ENCODE measurements at places on chromosomes 7 and 10.

GRCh38 chr7:39609113-39609934 is 14.0 kb upstream of the RALA start:
- DNase-seq, result peak; percentile 74

GRCh38 chr7:138756591-138757242 is 41.1 kb upstream of the TMEM213 start:
- DNase-seq, result no peak

GRCh38 chr10:118662228-118663035 is 67.0 kb upstream of the PRLHR start:
- no peak for DNase-seq

- DNase-seq, result peak; percentile 14
Observed at GRCh38 chr10:121696854-121697253, 98.6 kb upstream of the FGFR2 start.

GRCh38 chr10:4615042-4615441 is 211.0 kb upstream of the AKR1E2 start:
- DNase-seq, result no peak

DNA sequence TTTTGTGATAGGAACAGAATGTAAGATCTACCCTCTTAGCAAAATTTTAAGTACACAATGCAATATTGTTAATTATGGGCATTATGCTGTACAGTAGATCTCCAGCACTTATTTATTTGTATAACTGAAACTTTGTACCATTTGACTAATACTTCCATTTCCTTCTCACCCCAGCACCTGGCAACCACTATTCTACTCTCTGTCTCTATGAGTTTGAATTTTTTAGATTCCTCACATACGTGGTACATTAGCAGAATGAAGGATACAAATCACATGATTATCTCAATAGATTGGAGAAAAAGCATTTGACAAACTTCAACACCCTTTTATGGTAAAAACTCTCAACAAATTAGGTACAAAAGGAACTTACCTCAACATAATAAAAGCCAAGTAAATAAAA is 90.3 kb upstream of the DLX6 start:
- no peak for DNase-seq

GRCh38 chr7:139061416-139061815 is 25.6 kb upstream of the ZC3HAV1L start:
- no peak for DNase-seq

GRCh38 chr7:66523409-66523808 is 105.3 kb upstream of the KCTD7 start:
- DNase-seq, result no peak

DNA sequence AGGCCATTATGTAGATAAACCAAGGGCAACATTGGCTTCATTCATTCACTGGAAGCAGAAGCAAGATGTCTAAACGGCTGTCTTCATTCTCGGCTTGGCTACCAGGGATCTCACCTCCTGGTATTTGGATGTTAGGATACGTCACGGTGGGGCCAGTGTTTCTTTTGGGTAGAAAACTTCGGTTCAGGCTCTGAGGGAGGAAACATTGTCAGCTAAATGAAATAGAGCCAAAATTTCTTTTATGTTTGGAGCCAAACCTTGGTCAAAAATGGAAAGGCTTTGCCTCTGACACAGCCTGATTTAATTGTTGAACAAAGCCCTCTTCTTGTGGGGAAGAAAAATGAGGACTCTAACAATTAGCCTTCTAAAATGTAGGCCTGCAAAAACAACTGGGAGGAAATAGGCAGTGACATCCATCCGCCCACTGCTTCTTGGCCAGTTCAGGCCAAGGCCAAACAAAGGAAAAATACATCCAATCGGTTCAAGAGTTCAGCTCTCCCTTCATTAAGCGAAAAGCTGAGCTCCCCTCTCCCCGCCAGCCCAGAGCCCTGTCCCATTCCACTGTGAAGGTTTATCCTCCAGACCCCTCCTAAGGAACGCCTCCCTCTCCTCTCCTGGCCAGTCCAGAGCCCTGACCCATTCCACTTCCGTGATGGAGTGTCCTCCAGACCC is 44.4 kb downstream of the PFKFB3 start:
- DNase-seq, result no peak

DNA sequence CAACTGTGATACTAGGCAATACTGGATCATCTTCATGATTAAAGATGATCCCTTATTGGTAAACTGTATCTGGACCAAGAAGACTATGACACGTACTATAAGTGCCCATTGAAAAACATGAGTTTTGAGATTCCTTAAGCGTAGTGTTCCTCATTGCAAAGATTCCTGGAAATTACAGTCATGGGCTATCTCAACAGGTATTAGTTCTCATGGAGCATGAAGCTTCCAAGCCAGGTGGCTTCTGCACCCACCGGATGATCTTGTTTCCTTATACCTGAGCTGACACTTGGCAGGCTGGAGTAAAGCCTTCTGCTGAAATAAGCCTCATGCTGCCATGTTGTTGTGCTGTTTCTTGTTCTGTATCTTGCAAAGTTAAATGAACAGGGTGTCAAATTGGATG is 8.6 kb upstream of the PRR15 start:
- DNase-seq, result no peak

DNA sequence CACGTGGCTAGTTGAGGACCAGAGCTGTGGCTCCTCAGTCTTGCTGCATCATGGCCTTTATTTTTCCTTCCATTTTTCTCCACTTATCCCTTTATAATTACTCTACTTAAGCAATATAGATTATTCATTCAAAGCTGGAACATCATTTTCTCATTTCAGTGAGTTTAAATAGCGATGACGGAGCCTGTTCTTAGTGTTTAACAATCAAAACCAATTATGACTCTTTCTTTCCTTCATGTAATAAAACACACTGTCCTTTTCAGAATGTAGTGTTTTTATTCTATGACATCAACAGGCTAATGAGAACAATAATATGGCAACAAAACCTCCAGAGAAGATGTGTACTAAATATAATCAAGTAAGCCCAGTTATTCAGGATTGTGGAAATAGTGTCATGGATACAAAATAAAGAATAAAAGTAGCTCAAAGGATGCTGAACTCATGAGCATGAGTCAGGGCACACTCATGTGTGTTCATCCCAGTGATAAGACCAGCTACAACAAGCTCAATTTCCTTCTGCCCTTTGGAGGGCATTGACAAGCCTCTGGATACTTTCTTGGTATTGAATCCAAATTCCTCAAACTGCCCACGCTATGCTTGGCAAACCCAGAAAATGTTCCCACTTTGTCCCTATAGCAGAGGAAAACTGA is 188.4 kb downstream of the CYP26A1 start:
- DNase-seq, result peak; percentile 39

DNA sequence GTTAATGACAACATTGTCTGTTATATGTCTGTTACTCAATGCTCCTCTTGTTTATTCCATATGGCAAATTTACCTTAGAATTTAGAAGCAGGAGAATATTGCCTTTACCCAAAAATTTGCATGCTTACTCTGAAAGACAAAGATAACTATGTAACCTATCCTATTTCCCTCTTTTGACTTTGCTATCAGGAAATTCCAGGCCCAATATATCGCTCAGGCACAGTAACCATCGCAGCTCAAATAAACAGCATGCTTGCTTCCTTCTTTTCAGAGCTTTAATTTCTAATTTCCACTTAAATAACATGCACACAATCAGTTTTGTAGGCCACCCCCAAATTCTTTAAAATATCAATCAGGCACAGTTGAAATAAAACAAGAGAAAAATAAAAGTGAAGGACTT is 57.8 kb downstream of the EBLN1 start:
- no peak for DNase-seq

DNA sequence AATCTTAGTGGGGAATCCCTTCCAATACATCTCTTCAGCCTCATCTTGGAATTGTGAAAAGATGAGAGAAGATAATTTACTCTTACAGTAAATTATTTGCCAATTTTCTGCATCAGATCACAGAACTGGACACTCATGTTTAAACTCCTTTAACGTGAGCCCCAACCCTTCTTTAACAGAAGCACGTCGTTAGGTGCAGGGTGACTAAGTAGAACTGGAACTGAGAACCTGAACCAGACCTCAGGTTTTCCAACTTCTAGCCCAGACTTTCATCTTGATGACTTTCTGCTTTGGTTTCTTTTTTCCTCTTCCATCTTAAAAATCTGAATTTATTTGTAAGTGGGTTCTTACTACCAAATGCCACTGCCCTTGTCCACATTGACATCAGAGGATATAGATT is 57.2 kb upstream of the LYZL2 start:
- DNase-seq, result no peak

DNA sequence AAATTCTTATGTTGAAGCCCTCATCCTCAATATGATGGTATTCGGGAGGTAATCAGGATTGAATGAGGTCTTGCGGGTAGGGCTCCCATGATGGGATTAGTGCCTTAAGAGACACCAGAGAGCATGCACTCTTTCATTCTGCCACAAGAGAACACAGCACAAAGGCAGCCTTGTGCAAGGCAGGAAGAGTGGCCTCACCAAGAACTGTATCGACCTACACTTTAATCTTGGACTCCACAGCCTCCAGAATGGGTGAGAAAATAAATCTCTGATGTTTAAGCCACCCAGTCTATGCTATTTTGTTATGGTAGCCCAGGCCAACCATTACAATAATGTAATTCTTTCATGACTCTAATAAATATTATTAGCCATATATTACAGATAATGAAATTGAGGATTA is 8.4 kb downstream of the SEM1 start:
- DNase-seq, result no peak

- no peak for DNase-seq
Observed at GRCh38 chr10:32971536-32972091, 13.6 kb upstream of the ITGB1 start.

DNA sequence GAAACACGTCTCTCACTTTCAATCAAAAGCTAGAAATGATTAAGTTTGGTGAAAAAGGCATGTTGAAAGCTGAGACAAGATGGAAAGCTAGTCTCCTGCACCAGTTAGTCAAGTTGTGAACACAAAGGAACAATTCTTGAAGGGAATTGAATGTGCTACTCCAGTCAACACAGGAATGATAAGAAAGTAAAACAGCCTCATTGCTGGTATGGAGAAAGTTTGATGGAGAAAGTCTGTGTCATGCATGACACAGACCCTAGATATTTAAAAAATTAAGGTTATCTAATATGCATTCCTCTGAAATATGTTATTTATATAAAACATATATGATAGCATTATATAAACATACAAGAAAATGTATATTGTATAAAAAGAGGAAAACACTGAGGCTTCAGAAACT is 699.4 kb upstream of the FZD8 start:
- DNase-seq, result peak; percentile 53

- DNase-seq, result no peak
Observed at GRCh38 chr10:120883071-120883470, 31.9 kb downstream of the WDR11 start.

DNA sequence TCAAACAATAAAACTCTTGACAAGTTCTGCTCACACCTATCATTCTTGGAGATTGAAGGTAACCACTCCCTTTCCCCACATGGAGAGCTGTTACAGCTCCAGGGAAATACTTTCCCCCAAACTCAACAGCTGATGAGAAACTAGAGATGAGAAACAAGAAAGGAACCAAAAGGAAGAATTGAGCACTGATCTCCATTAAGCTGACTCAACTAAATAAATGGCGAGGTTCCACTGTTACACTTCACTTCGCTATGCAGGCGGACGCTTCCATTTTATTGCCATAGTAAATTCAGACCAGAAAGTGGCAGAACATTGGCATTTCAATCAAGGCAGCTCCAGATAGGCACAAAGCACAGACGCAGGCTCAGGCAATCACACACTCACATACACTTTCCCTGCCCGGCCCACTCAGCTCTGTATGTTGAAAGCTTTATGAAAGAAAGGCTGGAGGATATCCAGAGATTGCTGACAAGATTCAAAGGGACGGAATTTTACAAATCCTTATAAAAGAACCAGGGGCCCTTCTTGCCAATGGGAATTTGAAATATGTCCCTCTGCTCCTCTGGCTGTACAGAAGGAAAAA is 11.5 kb upstream of the YAE1 start:
- DNase-seq, result peak; percentile 30

GRCh38 chr7:18614841-18615240 is 119.3 kb downstream of the HDAC9 start:
- DNase-seq, result peak; percentile 25

DNA sequence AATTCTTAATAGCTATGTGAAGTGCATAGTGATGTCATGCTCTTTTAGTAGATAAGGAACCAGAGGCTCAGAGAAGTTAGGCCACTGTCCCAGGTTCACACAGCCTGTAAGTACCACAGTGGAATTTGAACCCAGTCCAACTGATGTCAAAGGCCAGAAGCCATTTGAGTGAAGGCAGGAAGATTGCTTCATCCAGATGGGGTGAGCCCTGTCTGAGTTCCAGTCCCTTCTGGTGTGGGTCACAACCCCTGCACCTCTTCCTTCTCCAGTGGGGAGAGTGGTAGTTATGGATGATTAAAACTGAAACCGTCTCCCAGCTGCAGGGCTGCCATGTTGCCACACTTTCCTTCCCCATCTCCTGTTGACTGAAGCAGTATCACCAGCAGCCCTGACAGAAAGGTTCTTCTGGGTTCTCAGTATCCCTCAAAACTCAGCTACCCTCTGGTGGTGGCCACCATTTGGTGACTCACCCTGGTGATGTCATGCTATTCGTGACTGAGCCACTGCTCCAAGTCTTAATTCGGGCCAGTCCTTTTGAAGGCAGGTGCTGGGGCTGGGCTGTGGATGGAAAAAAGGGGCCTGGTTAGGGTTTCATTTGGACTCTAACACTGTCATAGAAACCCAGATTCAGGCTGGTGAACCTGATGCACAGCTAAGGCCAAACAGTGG is 1.5 kb upstream of the C10orf95 start:
- peak; percentile 74 for DNase-seq

GRCh38 chr7:69656077-69656476 is 57.8 kb downstream of the AUTS2 start:
- no peak for DNase-seq

DNA sequence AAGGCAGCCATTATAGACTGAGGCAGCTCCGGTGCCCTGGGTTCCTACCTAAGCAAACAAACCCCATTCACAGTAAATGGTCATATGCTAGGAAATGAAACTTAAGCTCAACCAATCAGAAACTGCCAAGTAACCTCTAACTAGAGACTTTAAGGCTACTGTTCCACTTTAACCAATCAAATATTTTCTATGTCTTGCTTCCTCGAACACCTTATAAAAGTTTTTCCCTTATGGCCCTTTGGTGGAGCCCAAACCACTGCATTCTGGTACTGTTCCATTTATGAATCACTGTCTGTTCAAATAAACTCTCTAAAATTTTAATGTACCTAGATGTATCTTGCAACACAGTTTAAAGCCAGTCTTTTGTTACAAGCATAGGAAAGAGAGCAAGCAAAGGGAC is 361.1 kb downstream of the HGF start:
- no peak for DNase-seq

DNA sequence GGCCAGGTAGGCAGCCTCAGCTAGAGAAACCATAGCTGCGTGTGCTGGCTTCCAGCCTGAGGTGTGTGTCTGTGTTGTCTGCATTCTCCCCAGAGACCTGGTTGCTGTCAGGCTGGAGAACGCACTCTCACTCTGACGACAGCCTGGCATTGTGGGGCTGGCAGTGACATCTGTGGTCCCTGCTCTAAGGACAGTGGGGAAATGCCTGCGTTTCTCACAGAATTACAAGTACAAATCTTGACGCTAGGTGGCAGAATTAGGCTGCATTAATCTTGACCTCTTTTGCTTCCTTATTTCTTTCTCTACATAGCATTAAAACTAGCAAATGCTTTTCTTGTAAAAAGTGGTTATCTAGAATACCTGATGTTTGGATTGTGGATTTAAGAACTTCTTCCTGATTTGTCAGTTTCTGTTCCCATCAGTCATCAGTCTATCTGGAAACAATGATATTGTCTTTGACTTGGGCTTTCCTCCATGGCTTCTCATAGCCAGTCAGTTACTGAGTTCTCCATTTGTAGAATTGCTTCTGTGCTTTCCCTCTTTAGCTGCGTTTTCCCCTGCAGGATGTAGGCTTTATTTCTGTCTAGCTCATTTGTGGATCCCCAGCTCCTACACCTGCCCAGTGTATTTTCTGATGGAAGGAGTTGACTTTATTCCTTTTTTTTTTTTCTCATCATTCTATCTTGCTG is 86.0 kb downstream of the FANK1 start:
- DNase-seq, result peak; percentile 81

All from fibroblast of skin of back (primary cell).